ENCODE measurements at places on chromosomes 1 and 21. TPM values are rescaled to one million over a fixed set of nuclear protein-coding genes. Genes with fewer than 3 reads are reported as not detected.

- H3K4me3 ChIP-seq, result no peak overlapping the region
- no peak for DNase-seq
- 0 out of 2 replicates have a peak, but pooled peaks cover 2% of the 10 kb centered on the region for H3K36me3 ChIP-seq
- no peak overlapping the region for H3K27ac ChIP-seq
- no peaks in the 10 kb centered on the region for H3K27me3 ChIP-seq
- peaks cover 11% of the 10 kb centered on the region for H3K4me1 ChIP-seq
Measured at GRCh38 chr1:12511128-12511484, 106.9 kb downstream of the DHRS3 start.

DNA sequence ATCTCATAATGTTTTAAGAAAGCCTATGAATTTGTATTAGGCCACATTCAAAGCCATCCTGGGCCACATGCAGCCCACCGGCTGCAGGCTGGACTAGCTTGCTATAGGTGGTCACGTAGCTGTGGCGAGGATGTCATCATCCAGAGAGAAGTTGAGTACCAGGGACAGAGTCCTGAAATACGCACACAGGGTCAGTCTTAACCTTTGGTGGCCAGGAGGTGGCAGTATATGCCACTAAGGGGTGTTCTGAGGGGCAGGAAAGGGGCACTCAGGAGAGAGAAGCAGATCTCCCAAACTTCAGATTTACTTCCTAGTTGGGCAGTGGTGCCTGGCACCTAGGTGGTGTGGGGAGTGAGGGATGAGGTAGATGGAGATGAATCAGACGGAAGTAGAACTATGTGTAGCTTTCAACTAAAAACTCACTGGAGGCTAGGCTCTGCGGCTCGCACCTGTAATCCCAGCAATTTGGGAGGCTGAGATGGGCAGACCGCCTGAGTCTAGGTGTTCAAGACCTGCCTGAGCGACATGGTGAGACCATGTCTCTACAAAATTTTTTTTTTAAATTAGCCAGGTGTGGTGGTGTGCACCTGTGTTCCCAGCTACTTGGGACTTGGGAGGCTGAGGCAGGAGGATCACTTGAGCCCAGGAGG, 16.3 kb upstream of the CDK18 start:
- peaks cover 22% of the 10 kb centered on the region for H3K27me3 ChIP-seq
- H3K27ac ChIP-seq, result no peak overlapping the region
- DNase-seq, result no peak
- no peaks in the 10 kb centered on the region for H3K4me1 ChIP-seq
- no peaks in the 10 kb centered on the region for H3K36me3 ChIP-seq

Gene TOMM20
- 78.0 TPM for total RNA-seq

- H3K27me3 ChIP-seq, result no peaks in the 10 kb centered on the region
- H3K4me1 ChIP-seq, result peaks cover 51% of the 10 kb centered on the region
- no peak for DNase-seq
- H3K36me3 ChIP-seq, result no peaks in the 10 kb centered on the region
Measured at GRCh38 chr1:41902664-41903063, 16.1 kb downstream of the HIVEP3 start.

Gene RRAGC
- total RNA-seq, result 14.2 TPM

DNA sequence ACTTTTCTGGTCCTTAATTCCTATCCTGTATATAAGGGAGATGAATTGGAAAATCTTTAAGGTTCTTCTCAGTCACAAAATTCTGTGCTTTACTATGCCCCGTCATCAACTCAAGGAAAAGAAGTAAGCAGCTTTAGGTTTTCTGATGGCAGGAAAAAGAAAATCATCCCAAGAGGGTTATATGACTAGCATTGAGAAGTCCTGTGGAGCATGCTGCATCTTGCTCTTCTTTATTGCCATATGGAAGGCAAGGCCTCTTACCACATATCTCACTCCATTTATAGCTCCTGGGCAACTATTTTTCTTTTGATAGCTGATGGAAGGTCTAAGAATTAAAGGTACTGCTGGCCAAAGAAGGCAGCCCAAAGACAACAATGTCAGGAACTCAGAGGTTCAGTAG, 552.5 kb downstream of the DPYD start:
- no peak overlapping the region for H3K27ac ChIP-seq
- DNase-seq, result no peak
- no peak overlapping the region for H3K4me3 ChIP-seq
- H3K36me3 ChIP-seq, result peaks cover 2% of the 10 kb centered on the region
- H3K4me1 ChIP-seq, result peaks cover 9% of the 10 kb centered on the region

GRCh38 chr1:16461681-16462080, 21.2 kb downstream of the NECAP2 start:
- no peak overlapping the region for H3K27ac ChIP-seq
- no peaks in the 10 kb centered on the region for H3K27me3 ChIP-seq
- peaks cover 74% of the 10 kb centered on the region for H3K36me3 ChIP-seq
- no peak overlapping the region for H3K4me3 ChIP-seq
- no peak for DNase-seq
- no peaks in the 10 kb centered on the region for H3K4me1 ChIP-seq

- no peak overlapping the region for H3K27ac ChIP-seq
- no peaks in the 10 kb centered on the region for H3K27me3 ChIP-seq
- H3K4me3 ChIP-seq, result no peak overlapping the region
- no peaks in the 10 kb centered on the region for H3K36me3 ChIP-seq
- no peak for DNase-seq
Measured at GRCh38 chr1:199058281-199058680, 419.4 kb downstream of the PTPRC start.

Gene C4BPA
- total RNA-seq, result not detected

Gene NKAIN1
- 0.05 TPM for total RNA-seq

All from SJSA1 (cell line).